LHCN-M2 (cell line): ENCODE measurements at places on chromosomes 1 and 21.

DNA sequence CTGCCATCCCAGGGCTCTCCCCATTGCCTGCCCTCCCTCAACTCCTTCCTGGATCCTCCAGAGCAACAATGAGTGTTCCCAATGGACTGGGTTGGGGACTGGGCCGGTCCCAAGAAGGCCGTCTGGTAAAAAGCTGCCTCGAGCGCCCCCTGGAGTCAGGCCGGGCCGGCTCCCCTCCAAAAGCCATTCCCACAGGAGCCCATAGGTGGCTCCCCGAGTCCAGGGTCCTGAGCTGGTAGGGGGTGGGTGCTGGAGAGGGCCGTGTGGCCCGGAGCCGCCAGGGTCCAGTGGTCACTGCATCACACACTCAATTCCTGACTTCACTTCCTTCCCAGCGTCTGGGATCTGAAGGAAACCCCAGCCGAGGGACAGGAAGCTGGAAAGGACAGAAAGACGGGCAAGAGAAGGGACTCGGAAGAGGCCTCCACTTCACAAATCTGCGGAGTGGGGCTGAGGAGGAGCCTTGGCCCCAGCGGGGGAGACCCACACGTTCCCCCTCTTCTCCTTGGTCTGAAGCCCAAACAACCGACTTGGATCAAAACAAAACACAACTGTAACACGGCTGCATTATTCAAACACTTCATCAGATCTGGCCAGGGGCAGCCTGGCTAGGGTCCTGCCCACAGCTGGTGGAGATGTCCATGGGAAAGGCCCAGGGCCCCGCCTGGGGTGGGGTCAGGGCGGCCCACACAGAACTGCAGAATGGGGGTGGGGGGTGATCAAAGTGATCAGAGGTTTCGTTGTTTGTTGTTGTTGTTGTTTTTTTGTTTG lies 10.9 kb upstream of the ALDH4A1 start:
- DNase-seq: peak; percentile 64

DNA sequence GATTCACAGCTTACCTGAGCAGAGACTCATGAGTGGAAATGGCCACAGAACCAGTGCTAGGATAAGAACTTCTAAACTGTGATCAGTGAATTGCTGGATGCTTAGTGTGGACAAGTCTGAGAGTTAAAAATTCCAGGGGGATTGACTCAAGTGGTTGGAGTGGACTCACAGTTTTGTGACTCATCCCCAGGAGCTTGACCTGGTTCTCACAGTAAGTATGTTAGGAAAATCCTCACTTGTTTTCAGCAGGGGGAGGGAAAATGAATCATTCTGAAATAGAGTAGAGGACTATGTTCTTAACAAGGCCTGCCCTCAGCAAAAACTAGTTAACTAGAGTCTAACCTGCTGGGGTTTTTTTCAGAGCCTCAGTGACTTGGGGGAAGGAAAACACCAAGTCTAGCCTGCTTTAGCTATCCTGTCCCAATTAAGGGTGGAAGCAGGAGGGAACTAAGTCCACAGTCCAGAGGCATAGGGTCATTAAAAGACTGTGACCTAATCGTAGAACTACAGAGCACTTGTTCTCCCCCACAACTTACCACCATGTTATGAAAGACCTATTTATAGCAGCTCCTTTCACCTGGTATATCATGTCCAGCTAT lies 6.1 kb upstream of the CDC73 start:
- peak; percentile 97 for DNase-seq

DNA sequence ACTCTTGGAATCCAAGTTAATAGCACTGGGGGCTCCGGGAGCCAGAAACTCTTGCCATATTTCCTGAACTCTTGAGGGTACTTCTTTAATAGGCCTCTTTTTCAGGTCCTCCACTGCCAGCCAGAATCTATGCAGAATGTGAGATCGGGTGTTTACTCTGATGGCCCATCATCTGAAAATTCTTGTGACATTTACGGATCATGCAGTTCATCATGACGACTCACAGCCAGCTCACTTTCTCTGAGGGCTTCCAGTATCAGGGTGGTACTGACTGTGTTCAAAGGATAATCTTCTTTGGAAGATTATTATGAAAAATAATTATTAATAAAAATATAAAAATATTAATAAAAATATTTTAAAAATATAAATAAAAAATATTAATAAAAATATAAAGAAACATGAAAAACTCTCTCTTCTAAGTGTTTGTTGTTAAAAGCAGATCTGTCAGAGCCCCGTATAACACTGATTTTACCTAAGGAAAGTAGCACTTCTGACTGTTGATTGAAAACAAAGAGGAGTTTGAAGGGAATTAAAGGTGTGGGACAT lies 194.3 kb upstream of the GREM2 start:
- DNase-seq: peak; percentile 46

DNA sequence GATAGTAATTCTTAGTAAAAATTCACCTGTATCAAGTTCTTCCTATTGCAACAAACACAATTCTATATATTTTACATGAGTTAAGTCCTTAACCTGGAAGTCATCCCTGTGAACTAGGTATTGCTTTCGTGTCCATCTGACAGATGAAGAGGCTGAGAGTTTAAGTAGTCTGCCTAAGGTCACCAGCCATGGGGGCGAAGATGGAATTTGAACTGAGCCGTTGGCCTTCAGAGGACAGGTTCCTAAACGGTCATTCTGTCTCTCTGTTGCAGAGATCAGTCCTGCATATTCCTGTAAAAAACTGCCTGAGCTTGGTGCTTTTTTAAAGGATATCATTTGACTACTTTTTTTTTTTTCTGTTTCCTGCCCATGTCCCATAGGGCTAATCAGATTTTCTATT lies 10.2 kb upstream of the POFUT2 start:
- no peak for DNase-seq

DNA sequence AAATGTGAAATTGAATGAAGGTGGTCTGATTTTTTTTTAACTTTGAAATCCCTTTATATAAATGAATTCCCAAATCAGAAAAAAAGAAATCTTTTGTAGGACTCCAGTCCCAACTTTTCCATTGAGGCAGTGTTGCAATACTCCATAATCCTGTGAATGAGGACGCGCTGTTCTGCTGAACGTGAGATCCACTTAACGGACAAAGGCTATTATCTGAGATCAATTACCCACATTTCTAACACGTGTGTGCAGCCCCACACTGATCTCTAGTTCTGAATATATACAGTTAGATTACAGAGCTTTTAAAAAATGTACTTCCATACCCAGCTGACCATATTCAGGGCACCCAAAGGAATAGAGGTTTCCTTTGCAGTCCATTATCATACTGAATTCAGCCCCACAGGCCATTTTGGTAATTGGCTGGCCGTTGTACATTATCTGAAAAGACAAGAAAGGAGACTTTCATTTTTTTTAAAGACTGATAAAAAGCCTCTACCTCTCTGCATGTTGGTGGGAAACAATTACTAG lies 19.0 kb downstream of the RCC2 start:
- no peak for DNase-seq

GRCh38 chr1:166907051-166907450 lies 31.0 kb upstream of the TADA1 start:
- DNase-seq: no peak

DNA sequence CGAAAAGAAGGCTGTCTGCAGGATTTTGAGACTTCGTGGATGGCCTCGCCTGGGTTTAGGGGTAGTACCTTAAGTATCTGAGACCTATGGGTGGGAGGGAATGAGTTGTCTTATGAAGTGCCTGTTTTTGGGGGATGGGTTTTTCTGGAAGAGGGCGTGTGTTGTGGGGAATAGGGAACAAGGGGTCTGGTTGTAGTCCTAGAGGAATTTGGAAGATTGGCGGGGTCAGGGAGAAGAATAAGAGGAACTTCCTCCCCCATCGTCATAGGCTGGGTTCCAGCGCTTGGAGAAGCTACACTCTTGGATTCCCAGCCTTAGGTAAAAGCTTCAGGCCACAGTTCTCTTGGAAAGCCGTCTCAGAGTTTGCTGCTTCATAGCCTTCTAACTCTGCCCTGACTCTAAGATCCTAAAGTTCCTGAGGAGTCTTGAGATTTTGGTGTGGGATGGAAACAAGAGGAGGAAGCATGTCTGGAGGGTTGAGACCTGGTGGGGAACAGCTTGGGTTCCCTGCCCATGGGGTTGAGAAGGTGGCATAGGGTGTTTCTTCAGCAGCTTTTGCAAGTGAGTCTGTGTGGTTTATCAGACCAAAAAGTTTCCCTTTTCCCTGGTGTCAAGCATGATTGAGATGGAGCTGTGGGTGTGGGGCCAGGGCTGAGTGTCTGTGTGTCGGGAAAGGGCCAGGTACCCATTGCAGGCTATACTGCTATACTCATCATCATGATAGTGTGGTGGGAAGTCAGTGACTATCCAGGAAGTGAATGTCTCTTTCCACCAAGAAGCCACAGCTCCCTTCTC lies 1.8 kb downstream of the VANGL2 start:
- DNase-seq: no peak

GRCh38 chr1:243548516-243548915 lies 292.7 kb downstream of the SDCCAG8 start:
- no peak for DNase-seq

DNA sequence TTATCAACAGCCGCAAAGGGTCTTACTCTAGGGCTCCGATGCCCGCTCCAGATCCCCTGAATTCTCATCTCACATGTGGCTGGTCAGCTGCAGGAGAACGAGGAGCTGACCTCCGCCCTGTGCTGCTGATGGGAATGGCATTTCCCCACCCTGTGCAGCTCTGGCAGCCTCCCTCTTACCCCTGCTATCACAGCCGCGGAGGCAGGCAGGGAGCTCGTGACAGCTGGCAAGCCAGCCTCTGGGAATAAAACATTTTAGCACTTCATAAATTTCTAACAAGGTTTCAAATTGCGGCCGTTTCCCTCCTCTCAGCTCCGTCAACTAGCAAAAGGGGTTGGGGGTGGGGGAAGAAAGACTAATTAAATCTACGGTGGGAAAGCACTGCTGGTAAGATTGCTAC lies 81.1 kb downstream of the DSCAM start:
- no peak for DNase-seq

DNA sequence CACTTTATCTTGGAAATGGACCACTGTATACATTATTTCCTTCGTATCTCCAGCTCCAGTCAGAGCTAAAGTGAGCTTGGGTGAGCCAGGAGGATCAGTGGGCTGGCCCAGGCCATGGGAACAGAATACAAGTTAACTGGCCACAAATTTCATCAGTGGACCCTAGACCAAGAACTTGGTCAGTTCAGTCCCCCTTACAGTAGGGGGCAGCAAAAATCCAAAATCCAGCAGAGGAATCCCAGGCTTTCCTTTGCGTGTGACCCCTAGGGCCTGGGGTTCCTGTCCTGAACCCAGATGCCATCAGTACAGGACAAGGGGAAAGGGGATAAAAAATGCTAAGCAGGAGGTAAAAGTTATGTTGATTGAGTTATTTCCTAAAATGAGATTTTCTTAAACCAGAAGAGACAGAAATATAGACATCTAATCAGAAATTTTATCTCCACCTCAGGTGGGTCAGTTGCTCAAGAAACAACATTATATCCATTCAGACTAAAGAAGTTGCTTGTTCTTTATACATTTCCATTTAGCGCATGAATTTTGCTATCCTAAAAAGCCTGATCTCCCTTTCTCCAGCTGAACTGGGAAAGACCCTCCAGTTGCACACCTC lies 24.1 kb upstream of the LCE5A start:
- DNase-seq: no peak

DNA sequence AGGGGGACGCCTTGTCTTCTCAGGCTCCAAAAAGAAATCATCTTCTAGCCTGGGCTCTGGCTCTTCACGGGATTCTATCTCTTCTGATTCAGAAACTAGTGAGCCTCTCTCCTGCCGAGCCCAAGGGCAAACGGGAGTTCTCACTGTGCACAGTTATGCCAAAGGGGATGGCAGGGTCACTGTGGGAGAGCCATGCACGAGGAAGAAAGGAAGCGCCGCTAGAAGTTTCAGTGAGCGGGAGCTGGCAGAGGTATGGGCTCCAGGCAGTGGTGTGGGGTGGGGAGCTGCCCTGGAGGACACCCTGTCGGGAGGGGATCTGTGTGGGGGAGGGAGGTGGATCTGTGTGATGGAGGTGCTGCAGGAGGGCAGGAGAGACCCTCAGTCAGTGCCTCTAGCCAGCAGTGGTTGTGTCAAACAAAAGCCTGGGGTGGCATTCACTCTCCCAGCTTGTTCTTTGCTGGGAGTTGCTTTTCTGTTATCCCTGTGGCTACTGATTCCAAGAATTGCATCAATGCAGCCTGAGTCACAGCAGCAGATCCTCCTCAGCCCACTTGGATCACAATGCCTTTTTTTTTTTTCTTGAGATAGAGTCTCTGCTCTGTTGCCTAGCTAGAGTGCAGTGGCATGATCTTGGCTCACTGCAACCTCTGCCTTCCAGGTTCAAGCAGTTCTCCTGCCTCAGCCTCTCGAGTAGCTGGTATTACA lies 21.8 kb downstream of the KDM4A start:
- peak; percentile 67 for DNase-seq

DNA sequence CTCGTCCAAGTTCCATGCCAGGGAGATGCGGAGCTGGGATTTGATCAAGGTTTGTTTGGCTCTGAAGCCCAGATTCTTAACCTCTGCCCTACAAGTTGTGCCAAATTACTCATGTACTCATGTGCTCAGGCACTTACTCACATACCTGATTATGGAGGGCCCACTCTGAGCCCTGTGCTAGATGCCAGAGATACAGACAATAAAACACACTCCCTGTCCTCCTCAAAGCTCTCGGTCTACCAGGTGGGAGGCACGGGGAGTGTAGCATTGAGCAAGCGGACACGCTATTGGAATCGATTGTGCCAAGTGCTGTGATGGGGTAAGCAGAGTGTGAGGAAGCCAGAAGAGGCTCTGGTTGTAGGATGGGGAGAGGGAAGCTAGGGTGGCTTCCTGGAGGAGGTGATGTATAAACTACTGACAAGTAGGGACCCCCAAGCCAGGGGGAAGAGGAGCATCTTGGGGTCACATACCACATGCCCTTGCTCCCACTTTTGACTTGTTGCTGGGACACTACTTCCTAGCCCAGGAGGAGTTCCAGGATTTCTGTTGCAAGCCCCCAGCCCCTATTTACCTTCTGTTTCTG lies 49.8 kb upstream of the IFNLR1 start:
- peak; percentile 40 for DNase-seq

- no peak for DNase-seq
Observed at GRCh38 chr1:202088206-202088605, 34.5 kb upstream of the GPR37L1 start.
